ENCODE measurements at places on chromosomes 1 and 21. TPM values are rescaled to one million over a fixed set of nuclear protein-coding genes. Genes with fewer than 3 reads are reported as not detected.

The CACNA1E gene
- total RNA-seq, result not detected

GRCh38 chr1:25992689-25993171 is 5.1 kb downstream of the PAFAH2 start:
- peaks cover 4% of the 10 kb centered on the region for H3K36me3 ChIP-seq
- H3K27me3 ChIP-seq, result no peaks in the 10 kb centered on the region
- H3K27ac ChIP-seq, result no peak overlapping the region
- no peak for DNase-seq
- peaks cover 40% of the 10 kb centered on the region for H3K4me1 ChIP-seq

The LRIG2 gene
- total RNA-seq, result 12.7 TPM

GRCh38 chr1:204997591-204998355 is 45.2 kb upstream of the CNTN2 start:
- no peak overlapping the region for H3K4me3 ChIP-seq
- H3K27ac ChIP-seq, result no peak overlapping the region
- no peaks in the 10 kb centered on the region for H3K36me3 ChIP-seq
- peaks cover 2% of the 10 kb centered on the region for H3K27me3 ChIP-seq
- DNase-seq, result no peak
- peaks cover 3% of the 10 kb centered on the region for H3K4me1 ChIP-seq

DNA sequence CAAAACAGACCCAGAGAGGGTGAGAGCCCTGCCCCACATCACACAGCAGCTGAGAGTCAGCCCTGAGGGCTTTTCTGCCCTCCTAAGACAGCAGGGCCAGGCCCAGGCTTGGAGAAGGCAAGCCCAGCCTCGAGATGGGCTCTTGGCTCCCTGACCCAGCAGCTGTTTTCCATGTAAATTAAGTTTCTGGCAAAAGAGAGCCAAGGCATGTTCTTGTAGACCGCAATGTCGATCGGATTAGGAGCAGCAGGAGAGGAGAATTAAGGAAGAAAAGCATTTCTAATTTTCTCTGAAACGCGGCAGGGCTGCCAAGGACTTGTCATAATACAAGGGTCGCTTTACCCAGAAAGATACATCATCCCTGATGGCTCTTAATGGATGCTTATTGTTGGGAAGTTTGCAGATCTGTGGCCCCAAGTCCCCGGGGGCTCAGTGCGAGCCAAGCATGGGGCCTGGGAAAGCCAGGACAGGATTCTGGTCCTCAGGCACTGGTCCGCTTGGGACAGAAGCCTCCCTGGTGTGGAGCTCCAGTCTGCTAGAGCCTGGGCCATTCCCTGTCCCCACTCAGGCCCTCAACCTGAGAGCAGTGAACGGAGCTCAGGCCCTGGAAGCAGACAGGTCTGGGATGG is 62.8 kb downstream of the DMRTB1 start:
- no peaks in the 10 kb centered on the region for H3K4me1 ChIP-seq
- no peaks in the 10 kb centered on the region for H3K27me3 ChIP-seq

The ANKRD35 gene
- 0.40 TPM for total RNA-seq

DNA sequence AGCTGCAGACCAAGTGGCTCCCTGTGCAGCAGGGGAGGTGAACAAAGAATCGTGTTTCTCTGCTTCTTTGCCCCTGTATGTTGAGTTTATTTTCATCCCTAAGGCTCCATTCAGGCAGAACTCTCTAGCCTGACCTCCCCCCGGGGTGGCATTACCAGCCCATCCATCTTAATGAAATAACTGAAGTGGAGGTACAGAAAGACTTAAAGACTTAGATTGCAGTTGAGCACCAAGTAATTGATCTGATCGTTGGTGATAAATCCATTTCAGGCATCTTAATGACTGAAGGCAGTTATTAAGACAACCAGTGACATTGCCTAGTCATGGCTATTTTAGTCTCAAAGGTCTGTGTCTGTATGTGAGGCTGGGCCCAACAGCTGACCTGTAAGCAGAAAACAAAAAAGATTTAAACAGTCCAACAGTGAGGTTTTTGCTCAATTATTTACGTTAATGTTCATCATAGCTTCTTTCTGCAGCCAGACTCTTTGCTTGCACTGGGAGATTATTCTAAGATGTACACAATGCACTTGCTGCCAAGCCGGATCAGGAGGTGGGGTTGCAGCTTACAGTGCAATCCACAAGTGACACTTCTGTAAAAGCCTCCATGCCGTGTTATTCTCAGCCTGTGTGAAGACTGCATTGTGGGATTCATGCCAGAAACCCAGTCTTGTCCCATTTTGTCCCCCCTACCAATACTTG is 363.0 kb upstream of the DUSP10 start:
- H3K36me3 ChIP-seq, result no peaks in the 10 kb centered on the region
- no peaks in the 10 kb centered on the region for H3K27me3 ChIP-seq
- H3K27ac ChIP-seq, result no peak overlapping the region

The GPR3 gene
- total RNA-seq, result 3.3 TPM

- H3K36me3 ChIP-seq, result no peaks in the 10 kb centered on the region
- no peaks in the 10 kb centered on the region for H3K27me3 ChIP-seq
- peaks cover 4% of the 10 kb centered on the region for H3K4me1 ChIP-seq
Observed at GRCh38 chr1:87765681-87766070, 437.0 kb downstream of the LMO4 start.

DNA sequence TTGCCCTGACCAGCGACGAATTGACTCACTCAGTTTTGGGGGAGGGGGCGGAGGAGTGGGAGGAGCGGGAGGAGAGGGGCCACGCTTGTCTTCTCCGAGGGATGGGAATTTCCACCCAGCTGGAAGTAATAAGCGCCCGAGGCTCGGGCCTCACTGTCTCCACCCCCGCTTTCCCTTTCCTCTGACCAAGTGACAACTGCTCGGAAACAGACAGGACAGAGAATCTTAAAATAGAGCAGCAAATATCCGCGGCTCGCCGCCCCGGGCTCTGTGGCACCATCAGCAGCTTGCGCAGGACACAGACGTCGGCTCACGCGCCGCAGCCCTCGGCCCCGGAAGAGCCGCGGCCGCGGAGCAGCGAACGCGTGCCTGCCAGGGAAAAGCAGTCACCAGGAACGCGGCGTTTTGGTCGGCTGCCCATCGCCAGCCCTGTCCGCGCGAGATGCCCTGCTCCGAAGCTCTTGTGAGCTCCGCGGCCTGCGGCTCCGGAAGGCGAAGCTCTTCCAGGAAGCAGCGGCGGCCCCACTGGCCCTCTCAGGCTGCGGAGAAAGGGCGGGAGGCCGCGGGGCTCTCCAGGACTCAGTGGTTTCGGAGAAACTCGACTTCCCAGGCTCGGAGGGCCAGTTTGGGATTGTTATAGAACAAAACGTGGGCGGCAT is 10.7 kb upstream of the RGS16 start:
- H3K4me3 ChIP-seq, result peak overlapping the region; percentile 70
- peak overlapping the region; percentile 94 for H3K27ac ChIP-seq
- peak; percentile 83 for DNase-seq
- H3K4me1 ChIP-seq, result peaks cover 62% of the 10 kb centered on the region
- peaks cover 4% of the 10 kb centered on the region for H3K36me3 ChIP-seq
- peaks cover 31% of the 10 kb centered on the region for H3K27me3 ChIP-seq

DNA sequence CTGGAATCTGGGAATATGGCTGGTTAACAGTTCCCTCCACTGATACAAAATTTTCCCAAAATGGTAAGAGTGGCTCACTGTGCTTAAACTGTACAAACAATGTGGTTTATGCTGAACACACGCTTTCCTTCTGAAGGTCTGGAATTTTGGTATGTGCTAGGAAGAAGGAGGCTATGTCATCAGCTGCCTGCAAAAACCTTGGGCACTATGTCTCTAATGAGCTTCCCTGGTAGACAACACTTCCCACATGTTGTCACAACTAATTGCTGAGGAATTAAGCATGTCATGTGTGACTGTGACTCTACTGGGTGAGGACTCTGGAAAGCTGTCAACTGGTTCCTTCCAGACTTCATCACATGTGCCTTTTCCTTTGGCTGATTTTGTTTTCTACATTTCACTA is 29.2 kb downstream of the IPP start:
- H3K4me1 ChIP-seq, result no peaks in the 10 kb centered on the region
- H3K36me3 ChIP-seq, result peaks cover 6% of the 10 kb centered on the region
- no peak overlapping the region for H3K4me3 ChIP-seq
- DNase-seq, result no peak
- no peak overlapping the region for H3K27ac ChIP-seq

DNA sequence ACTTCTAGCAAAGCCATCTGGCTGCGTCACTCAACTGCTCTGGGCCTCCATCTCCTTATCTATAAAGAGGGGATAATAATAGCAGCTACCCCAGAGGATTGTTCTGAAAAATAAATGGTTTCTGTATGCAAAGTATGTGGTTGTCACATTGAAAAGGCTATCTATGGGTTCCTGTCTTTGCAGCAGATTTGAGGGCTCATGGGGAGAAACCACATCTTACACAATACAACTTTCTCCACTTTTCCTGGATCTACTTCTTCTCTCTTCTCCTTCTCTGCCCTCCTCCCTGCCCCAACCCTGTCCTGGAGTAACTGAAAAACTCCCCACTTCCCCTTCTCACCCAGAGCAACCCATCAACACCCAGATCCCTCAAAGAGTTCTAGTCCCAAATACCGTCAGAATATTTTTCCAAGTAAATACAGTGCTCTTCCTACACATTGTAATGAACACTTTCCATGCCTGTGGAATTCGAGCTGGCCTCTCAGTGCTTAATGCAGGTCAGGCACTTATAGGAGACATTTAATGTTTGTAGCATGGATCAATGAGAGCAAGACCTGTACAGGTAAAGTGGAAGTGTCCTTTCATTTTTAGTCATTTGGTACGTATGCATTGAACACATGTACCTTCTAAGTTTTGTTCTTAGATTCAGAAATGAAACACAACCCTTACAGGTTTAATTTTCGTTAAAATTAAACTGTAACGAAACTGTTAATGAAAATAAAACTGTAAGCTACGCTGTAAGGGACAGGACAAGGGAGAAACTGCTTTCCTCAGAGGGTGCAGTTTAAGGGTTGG is 131.9 kb downstream of the AK5 start:
- H3K36me3 ChIP-seq, result no peaks in the 10 kb centered on the region
- H3K27ac ChIP-seq, result no peak overlapping the region
- H3K4me3 ChIP-seq, result peak overlapping the region; percentile 6
- peaks cover 10% of the 10 kb centered on the region for H3K4me1 ChIP-seq
- no peak for DNase-seq

DNA sequence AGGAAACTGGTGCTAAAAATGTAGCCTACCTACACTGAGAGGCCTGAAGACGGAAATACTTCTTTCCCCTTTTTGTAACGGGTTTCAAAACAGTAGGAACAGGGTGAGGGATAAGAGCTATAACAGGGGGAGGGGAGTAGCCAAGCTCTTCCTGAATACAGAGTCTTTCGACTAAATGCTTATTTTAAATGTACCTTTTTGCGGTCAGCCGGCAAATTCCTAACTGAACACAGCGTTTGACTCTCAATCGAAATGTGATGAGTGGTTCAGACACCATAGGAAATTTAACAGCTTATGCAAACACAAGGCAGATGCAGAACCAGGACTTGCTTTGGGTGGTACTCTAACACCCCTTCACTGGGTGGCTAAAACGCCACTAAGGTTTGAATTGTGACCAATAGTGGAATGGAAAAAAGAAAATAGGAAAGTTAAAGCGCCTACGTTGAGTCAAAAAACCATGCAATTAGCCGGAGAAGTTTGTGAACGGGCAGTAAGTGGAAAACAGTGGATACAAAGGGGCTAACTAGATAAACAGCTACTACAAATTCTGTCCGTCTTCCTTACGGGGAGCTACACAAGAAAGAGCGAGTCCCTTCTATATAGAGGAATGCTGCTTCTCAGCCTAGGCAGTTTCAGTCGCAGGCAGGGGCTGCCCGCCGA is 1.7 kb downstream of the EGLN1 start:
- H3K27me3 ChIP-seq, result peaks cover 14% of the 10 kb centered on the region
- H3K4me3 ChIP-seq, result peak overlapping the region; percentile 98
- peak; percentile 67 for DNase-seq
- peak overlapping the region; percentile 88 for H3K27ac ChIP-seq
- H3K4me1 ChIP-seq, result peaks cover 57% of the 10 kb centered on the region

- no peak for DNase-seq
- peaks cover 34% of the 10 kb centered on the region for H3K4me1 ChIP-seq
- H3K27me3 ChIP-seq, result no peaks in the 10 kb centered on the region
Observed at GRCh38 chr1:165695031-165695430, 3.3 kb downstream of the ALDH9A1 start.

The APOBEC4 gene
- not detected for total RNA-seq

DNA sequence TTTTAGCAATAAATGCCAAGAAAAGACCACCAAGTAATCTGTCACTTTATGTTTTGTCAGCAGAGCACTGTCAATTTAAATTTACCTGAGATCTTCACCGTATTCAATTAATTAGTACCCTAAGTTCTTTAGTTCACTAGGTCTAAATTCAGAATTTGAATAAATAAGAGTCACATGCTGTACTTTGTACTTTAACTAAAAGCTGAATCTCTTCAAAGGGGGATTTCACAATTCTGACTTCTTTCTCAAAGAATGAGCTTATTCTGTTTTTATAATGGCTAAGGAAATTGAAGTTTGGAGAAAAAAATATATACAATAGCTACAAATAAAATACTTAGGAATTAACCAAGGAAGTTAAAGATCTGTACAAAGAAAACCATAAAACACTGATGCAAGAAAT is 2.1 kb upstream of the GNG5 start:
- peak overlapping the region; percentile 33 for H3K4me3 ChIP-seq
- DNase-seq, result no peak
- no peak overlapping the region for H3K27ac ChIP-seq
- H3K27me3 ChIP-seq, result no peaks in the 10 kb centered on the region
- peaks cover 26% of the 10 kb centered on the region for H3K36me3 ChIP-seq

The HUNK gene
- total RNA-seq, result 0.33 TPM

The RGS16 gene
- total RNA-seq, result 94.3 TPM

DNA sequence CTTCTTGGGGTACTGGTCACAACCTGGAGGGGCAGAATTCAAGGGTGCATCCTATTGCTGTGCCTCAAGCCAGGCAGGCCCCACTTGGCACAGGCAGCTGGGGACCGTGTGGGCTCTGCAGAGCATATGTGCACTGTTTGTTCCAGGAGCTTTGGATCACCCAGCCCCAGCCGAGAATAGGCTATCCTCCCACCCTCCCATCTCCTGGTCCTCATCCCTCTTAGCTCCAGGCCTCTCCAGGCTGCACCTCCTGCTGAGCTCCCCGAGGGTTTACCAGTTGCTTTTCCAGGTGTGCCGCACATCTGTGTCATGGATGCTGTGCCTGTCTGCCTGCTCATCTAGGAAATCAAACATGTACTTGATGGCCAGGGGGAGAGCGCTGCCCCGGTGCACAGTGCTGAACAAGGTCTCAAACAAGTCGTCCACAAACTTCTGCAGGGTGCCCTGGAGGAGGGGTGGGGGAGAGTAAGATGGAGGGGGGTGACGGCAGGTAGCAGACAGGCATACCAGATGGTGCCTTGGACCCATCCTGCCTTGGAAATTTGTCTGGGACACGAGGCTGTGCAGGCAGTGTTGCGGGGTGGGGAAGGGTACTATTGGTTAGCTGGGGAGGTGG is 120.5 kb upstream of the CD34 start:
- peaks cover 5% of the 10 kb centered on the region for H3K27me3 ChIP-seq
- no peak for DNase-seq
- H3K36me3 ChIP-seq, result no peaks in the 10 kb centered on the region

The ERICH3 gene
- total RNA-seq, result not detected

The PLEKHG5 gene
- 1.3 TPM for total RNA-seq

DNA sequence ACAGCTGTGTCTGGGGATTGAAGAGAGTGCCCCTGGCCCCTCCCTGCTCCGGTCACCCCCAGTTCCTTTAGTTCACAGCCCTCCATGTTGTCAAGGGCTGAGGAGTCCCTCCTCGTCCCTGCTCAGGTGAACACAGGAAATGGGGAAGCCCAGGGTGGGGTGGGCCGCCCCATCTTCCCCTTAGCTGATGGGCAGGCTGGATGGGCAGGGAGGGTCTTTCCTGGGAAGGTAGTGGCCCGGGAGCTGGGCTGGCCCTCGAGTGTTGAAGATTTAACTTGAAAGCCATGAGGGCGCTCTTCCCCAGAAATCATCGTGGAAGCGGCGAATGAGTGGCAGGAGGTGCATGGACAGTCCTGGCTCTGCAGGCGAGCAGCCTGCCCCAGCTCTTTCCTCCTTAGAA is 18.3 kb upstream of the NPHP4 start:
- peaks cover 31% of the 10 kb centered on the region for H3K36me3 ChIP-seq
- H3K27me3 ChIP-seq, result no peaks in the 10 kb centered on the region
- H3K27ac ChIP-seq, result peak overlapping the region; percentile 64
- no peak overlapping the region for H3K4me3 ChIP-seq
- H3K4me1 ChIP-seq, result peaks cover 6% of the 10 kb centered on the region
- no peak for DNase-seq
